ENCODE measurements at places on chromosomes 4 and X. TPM values are rescaled to one million over a fixed set of nuclear protein-coding genes. Genes with fewer than 3 reads are reported as not detected.

GRCh38 chrX:136899221-136899620, 18.7 kb upstream of the RBMX start:
- no peaks in the 10 kb centered on the region for H3K27me3 ChIP-seq
- no peak for DNase-seq
- H3K4me1 ChIP-seq, result no peaks in the 10 kb centered on the region
- H3K4me3 ChIP-seq, result no peak overlapping the region
- no peaks in the 10 kb centered on the region for H3K36me3 ChIP-seq

Gene PPP1R2C
- total RNA-seq, result not detected

DNA sequence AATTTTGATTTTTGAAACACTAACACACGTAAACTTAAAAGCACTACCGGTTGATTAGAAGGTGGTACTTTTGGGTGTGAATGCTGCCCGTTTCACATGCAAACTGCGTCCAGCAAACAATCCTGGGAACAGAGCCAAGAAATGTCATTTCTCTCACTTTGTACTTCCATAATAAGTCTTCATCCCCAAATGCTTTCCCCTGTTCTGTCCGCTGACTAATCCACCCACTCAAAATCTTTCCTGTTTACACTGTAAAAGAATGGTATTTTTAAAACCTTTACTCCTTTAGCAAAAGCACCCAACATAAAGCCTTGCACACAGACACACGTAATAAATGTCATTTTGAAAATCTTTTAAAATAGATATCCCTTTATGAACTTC, 39.1 kb upstream of the PDLIM5 start:
- no peaks in the 10 kb centered on the region for H3K36me3 ChIP-seq
- H3K27ac ChIP-seq, result peak overlapping the region; percentile 30
- peak overlapping the region; percentile 11 for H3K4me3 ChIP-seq
- no peaks in the 10 kb centered on the region for H3K27me3 ChIP-seq
- no peak for DNase-seq

Gene LINC00632
- total RNA-seq, result 616 TPM

Gene SHROOM2
- total RNA-seq, result 4.5 TPM

Gene MAGIX
- 12.4 TPM for total RNA-seq

GRCh38 chrX:23885803-23886202, 21.9 kb downstream of the APOO start:
- no peak overlapping the region for H3K4me3 ChIP-seq
- no peak for DNase-seq
- H3K36me3 ChIP-seq, result no peaks in the 10 kb centered on the region
- no peak overlapping the region for H3K27ac ChIP-seq
- H3K27me3 ChIP-seq, result no peaks in the 10 kb centered on the region

DNA sequence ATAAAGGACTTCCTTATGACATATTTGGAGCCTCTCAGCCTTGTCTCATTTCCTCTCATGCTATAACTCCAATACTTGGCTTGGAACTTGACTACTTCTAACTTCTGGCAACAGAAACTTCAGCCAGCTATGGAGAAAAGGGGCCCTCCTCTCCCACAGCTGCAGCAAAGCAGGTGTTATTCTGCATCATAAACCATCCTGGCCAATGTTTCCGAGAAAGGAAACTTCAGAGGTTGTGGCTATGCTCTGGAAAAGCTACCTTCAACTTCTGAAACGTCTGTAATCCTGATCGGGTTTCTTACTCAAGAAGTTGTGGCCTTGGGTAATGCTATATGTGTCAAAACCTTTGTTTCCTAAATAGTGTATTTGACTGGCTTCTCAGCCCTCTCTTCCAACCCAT, 109.5 kb upstream of the CDX4 start:
- no peak overlapping the region for H3K27ac ChIP-seq
- H3K4me1 ChIP-seq, result no peaks in the 10 kb centered on the region
- peaks cover 7% of the 10 kb centered on the region for H3K27me3 ChIP-seq
- no peak for DNase-seq
- H3K4me3 ChIP-seq, result no peak overlapping the region
- no peaks in the 10 kb centered on the region for H3K36me3 ChIP-seq
